Effector CD4-positive, alpha-beta T cell (primary cell): ENCODE measurements at places on chromosomes 5 and 9.

DNA sequence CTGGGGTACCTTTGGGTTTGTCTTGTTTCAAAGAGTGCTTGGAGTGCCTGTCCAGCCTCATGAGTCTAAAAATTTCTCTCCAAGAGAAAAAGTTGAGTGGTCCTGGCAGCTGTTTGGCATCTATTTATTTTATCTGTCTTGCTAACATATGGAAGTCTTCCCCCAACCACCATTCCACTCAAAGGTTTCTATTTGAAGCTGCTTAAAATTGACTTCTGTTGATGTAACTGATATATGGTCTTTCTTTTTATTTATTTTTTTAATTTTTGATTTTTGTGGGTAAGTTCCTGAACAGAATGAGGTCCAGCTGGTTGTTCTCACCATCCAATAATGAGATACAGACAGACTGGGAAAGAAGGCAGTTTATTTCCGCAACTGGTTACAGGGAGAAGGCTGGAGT lies 178.7 kb upstream of the SGCD start:
- DNase-seq = no peak

DNA sequence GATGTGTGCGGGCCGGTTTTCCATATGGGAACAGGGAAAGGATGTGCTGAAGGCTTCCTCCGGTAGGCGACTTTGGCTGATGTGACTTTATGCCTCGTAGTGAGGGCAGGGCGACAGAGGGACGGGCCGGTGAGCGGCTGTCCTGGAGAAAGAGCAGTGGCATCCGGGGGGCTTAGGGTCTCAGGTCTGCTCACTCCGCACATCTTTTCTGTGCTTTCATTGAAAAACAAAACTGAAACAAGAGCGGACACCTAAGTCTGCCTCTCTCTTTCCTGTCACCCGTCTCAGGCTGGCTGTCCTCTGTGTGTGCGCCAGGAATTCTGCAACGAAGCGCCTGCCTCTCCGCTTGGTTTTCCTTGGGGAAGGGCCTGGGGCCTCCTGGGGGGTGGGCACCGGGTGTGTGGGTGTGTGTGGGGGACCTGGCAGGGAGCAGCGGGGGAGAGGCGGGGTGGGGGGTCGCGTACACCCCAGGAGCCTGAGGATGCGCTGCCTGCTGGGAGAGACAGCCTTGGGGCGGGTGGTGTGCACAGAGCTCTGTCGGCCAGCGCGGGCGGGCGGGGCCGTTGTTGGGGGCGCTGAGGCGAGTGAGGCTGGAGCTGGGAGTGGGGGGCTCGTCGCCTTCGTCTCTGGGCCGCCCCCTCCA lies 580 bp upstream of the PRRX2 start:
- no peak for DNase-seq

GRCh38 chr5:135761746-135762145 lies 72.7 kb upstream of the SLC25A48 start:
- DNase-seq = no peak

- DNase-seq = no peak
These were observed 124.4 kb upstream of the ABCA1 start for GRCh38 chr9:105052346-105052745.

GRCh38 chr5:72920690-72921502 lies 34.9 kb upstream of the FCHO2 start:
- no peak for DNase-seq

- no peak for DNase-seq
These were observed 69.4 kb upstream of the ADAMTS2 start for GRCh38 chr5:179414459-179415261.
